Liver (tissue), 10 donors: ENCODE measurements at places on chromosomes 1 and 21. TPM values are rescaled to one million over a fixed set of nuclear protein-coding genes. Genes with fewer than 3 reads are reported as not detected.
A peak's percentile ranks its signal among the peaks of the same experiment; 100 is the strongest.

- DNase-seq, result no peak
Measured at GRCh38 chr1:88302843-88303486, 381.1 kb upstream of the PKN2 start.

- no peak for DNase-seq
Measured at GRCh38 chr1:25890239-25891034, 14.9 kb upstream of the PAQR7 start.

DNA sequence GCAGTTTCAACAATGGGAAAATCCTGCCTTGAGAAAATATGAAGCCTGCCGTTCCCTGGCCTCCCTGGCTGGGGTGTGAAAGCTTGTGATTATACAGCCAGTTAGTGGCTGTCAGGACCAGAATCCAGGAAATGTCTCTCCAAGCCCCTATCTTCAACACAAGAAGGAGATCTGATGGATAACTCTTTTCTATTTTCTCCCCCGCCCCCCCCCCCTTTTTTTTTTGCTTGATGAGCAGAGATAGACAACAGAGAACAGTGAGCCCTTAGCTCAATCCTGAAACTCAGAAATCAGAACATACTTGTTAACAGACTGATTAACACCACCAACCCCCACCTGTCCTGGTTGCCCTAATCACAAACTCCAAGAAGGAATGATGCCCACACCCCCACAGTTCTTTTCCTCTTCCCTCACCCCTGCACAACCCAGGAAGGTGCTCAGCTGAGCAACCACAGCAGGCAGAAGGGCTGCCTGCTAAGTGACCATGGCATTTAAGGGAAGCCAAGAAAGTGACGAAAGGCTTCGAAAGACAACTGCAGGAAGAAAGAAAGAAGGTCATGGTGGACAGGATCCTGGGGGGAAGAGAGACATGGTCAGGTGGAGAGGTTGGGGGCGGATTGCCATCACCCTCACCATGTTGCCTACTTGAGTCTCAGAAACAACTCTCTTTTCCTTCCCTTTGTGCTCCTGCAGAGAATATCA lies 12.3 kb upstream of the DENND2D start:
- DNase-seq, result no peak

GRCh38 chr21:35753308-35753707 lies 307.0 kb downstream of the SETD4 start:
- DNase-seq, result no peak

- no peak for DNase-seq
Measured at GRCh38 chr21:39776589-39776988, 31.6 kb downstream of the IGSF5 start.

GRCh38 chr1:220966881-220967611 lies 87.8 kb downstream of the HLX start:
- peak; percentile 61 for DNase-seq

- DNase-seq, result no peak
Measured at GRCh38 chr1:113904293-113904673, 316 bp downstream of the AP4B1 start.

DNA sequence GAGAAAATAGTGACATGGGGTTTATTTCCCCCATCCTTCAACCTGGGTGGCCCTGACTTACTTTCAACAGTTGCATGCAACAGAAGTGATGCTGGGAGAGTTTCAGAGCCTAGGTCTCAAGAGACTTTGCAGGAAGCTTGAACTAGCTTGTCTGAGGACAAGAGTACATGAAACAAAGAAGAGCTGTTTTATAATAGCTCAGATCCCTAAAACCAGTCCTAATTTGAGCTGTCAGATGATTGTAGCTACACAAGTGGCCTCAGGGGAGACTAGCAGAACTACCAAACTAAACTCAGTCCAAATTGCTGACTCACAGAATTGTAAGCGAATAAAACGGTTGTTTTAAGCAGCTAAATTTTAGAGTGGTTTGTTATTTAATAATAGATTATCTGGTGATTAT lies 17.1 kb downstream of the RC3H1 start:
- no peak for DNase-seq

DNA sequence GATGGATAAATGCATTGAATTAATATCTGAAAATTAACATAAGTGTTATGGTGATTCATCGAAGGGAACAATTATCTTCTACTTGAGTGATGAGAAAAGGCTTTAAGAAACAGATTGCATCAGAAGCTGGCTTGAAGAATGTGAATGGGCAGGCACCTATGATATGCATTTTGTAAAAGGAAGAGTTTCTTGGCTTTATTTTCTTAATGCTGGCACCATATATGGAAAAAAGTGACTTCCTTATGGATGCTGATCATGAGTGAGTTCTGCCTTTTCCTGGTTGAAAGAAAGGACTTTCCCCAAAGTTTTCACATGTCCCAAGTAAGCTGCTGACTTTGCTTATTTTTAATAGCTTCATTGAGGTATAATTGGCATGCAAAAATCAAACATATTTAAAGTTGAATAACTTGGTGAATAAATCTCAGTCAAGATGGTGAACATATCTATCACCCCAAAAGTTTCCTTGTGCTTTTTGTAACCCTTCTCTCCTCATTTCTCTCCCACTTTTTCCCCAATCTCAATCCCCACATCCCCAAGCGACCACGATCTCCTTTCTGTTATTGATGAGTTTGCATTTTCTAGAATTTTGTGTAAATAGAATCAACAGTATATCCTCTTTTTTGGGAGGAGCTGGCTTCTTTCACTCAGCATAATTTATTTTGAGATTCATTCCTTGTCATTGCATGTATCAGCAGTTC lies 74.2 kb downstream of the SPATA46 start:
- no peak for DNase-seq

The GSTM3 gene
- total RNA-seq, result 39.8 TPM
